ENCODE measurements at places on chromosomes 2 and 18.

DNA sequence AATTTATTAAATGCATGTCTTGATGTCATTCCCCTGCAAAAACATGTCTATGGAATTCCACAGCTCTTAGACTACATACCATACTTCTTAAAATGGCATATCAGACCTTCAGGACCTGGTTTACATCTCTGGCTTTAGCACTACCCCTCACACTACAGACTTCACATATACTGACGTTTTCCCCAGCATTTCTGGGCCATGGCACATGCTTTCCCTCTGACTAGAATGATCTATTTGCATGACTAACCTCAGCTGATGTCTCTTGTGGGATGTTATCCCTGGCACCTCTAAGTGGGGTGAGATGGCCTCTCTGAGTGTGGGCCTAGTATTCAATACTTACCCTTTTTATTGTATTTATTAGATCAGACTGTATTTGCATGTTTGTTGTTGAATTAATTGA is 381.6 kb downstream of the ERBB4 start:
- no peak for DNase-seq

GRCh38 chr18:63438181-63438580 is 15.9 kb upstream of the VPS4B start:
- no peak for DNase-seq

DNA sequence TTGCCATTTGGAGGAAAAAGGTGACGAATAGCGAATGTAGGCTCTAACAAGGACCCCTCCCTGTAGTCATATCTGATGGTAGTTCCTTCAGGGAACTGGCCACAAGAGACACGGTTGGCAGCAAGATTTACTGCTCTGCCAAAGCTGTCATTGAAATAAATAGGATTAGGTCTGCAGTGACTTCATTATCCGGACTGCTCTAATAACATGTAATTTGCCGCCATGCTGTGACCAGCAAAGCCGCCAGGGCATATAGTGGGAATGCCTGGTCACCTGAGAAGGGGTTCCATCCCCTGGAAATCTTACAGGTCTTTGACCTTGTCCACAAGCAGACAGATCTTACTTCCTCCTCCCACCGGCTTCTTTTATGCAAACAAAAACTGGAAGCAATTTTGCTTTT is 59.4 kb upstream of the LAPTM4A start:
- no peak for DNase-seq

DNA sequence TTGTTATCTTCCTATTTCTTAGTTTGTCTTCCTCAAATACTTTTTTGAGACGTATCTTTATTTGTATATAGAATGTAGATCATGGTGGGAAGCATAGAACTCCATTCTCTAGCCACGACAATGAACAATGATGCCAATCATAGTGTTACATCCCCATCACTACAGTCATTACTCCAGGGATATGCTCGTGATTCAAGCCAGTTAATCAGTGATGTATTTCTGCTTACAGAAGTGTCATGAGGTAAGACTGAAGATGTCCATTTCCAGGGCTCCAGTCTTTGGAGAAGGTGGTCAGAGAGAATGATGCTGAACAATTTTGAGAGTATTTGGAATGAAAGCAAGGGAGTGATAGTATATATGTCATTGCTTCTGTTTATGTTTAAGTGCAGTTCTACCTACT is 777.2 kb upstream of the TMEFF2 start:
- no peak for DNase-seq

- DNase-seq: no peak
These were observed 33.3 kb downstream of the C2orf76 start for GRCh38 chr2:119333360-119333759.

DNA sequence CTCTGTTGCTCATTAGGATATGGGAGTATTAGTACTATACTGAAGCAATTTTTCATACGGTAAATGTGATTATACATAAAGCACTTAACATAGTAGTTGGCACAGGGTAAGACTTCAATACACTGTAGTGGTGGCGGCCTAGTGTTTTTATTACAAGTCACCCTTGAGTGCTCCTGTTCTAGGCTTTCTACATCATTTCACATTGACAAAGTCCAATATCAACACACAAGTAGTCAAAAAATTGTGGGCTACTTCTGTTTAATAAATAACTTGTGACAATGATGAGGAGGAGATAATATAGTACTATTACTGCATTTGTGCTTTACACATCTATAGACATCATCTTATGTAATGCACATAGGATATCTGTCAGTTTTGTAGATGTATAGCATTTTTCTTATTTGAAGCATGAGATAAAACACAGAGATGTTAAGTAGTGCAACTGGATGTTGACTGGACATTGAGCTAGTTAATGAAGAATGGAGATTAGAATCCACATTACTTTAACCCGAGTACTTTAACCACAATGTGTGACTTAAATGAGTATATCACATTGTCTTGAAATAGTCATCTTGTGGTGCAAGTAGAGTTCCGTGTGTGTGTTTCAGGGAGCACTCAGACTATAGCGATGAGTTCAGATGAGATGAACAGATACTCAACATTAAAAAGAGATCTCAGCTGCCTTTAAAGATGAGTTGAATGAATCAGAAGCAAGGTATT is 134.8 kb downstream of the ZNF385B start:
- no peak for DNase-seq

GRCh38 chr2:160325418-160325817 is 125.3 kb upstream of the ITGB6 start:
- no peak for DNase-seq

GRCh38 chr2:49067971-49068370 is 86.3 kb downstream of the FSHR start:
- DNase-seq: no peak

DNA sequence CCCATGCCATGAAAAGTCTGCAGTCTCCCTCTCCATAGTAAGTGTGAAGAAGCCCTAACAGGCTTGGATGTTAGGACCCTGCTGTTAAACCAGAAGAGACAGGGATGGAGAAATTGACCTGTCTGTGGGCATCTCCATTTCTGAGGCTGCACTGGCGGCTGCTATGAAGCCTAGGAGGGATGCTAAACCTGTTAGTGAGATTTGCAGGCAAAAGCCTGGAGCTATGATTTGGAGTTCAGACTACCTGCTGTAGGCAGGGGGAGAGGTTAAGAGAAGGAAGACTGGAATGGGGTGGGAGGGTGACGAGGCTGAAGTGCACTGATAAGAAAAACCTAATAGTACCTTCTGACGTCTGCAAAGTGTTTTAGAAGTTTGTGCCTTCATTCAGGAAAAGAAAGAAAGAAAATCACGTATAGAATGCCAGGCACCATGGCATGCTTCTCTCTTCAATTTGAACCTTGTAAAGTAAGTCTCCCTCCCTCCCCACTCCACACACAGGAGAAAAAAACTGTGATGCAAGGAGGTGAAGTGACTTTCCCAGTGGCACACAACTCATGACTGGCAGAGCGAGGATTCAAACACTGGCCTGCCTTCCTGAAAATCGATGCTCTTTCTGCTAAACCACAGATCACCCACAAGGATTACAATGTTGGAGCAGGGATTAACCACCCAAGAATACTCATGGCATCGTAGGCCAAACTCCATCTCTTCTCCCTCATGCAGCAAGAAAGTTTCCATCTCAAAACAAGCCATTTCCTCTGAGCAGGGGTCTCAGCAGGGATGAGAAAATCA is 98.5 kb upstream of the PKDCC start:
- no peak for DNase-seq

DNA sequence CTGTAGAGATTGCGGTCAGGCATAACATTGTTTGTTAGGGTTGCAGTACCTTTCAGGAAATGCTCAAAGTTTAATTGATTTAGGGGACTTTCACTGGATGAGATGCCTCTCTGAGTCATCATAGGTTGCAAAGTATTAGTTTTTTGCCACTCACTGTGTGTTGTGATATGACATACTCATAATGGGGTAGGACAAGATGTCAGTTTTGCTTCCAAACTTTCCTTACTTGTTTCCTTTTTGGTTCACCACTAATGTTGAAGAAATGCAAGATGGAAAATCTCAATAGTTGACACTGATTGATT is 35.0 kb upstream of the PTH2R start:
- DNase-seq: no peak

GRCh38 chr2:111711270-111711669 is 172.7 kb downstream of the ANAPC1 start:
- no peak for DNase-seq

DNA sequence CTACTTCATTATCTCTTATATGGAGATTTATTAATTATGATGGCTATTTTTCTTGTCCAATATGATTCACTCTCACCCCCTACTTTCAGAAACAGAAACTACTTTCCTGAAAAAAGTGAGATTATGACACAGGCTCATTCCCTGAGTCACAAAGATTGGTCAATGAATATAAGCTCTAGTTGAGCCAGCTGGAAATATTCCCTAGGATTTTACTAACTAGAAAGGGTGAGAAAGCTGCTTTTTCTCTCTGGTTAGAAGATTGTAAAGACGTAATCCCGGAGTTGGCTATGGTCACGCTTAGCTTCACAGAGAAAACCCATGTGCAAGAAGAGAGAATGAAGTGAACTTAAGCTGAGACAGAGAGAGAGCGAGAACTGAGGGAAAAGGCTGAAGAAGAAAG is 223.7 kb upstream of the SMAD7 start:
- DNase-seq: no peak

- no peak for DNase-seq
These were observed 34.8 kb upstream of the NEUROD1 start for GRCh38 chr2:181715033-181715630.

GRCh38 chr2:196361606-196362326 is 190.4 kb upstream of the STK17B start:
- DNase-seq: no peak

DNA sequence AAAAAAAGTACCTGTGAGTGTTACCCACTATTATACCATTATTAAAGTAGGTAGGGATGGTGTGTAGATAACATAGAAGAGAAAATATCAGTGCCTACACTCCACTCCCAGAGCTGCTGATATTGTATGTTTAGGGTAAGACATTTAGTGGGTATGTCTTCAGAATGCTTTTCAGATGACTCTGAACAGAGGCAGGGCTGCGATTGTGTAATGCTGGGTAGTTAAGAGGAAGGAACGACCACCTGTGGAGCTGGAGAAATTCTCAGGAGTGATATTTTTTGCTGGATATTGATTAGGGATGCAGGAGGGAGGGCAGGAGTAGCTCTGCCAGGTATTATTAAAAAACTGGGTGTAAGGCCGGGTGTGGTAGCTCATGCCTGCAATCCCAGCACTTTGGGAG is 2.8 kb downstream of the CNOT11 start:
- no peak for DNase-seq

GRCh38 chr2:28452534-28453081 is 43.3 kb upstream of the PLB1 start:
- DNase-seq: peak; percentile 91

DNA sequence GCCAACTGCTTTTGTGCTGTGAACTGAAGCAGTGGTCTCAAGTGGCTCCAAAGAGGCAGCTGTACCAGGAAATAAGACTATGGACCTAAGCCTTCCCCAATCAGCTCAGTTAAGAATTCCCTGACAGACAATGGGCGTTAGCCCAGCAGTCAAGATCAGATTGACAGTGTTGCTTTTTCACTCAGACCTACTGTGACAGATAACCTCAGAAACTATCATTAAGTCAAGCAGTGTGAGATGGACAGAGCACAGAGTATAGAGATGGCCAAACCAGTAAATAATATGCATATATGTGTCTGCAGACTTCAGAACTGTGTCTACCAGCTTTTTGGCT is 215.3 kb downstream of the ZFP36L2 start:
- no peak for DNase-seq

- no peak for DNase-seq
These were observed 124.7 kb upstream of the PPP1CB start for GRCh38 chr2:28626891-28627421.

GRCh38 chr2:162221064-162221463 is 22.2 kb downstream of the FAP start:
- DNase-seq: peak; percentile 88

GRCh38 chr2:7243276-7243675 is 326.1 kb downstream of the RNF144A start:
- no peak for DNase-seq

DNA sequence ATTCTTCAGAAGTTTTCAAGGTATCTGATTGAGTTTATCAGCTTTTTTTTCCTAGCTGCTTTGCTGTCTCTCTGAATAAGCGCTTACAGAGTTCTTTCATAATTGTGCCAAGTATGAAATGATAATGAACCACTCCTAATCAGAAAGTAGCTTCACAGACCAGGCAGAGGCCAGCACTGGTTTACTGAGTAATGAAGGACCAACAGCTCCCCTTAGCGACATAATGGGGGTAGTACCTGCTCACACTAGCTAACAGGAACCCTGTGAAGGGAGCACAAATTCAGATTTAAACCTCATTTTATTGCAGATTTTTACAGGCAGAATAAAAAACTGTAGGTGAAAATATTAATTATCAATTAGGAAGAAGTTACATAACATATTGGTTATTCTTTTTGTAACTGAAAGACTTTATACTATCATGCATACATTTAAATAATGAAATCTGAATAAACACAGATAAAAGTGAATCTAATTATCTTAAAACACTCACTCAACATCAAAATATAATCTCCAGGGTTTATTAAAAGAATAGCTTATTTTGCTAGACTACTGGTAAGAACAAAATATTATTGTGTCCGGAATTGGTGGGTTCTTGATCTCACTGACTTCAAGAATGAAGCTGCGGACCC is 53.7 kb upstream of the LRRC30 start:
- no peak for DNase-seq

GRCh38 chr2:151816843-151817242 is 11.4 kb downstream of the ARL5A start:
- no peak for DNase-seq

- no peak for DNase-seq
These were observed 354.7 kb downstream of the NBAS start for GRCh38 chr2:15206419-15206818.

DNA sequence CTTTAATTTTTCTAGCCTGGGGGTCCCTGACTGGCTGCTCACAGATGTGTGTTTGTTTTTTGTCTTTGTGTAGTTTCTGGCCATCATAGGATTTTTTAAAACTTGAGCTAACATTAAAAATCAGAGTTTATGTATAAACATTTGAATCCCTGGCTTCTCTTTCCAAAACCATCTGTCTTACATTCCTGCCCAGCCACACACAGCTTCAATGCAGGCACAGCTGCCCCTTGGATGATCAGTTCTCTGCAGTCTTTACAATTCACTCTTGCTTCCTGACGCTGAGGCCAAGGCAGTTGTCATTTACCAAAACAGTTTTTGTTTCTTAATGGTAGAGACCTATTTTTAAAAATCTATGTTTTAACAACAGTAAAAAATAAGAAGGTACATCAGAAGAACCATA is 169.2 kb upstream of the LRRTM1 start:
- no peak for DNase-seq

GRCh38 chr18:58288921-58289797 is 245.1 kb downstream of the NEDD4L start:
- no peak for DNase-seq

DNA sequence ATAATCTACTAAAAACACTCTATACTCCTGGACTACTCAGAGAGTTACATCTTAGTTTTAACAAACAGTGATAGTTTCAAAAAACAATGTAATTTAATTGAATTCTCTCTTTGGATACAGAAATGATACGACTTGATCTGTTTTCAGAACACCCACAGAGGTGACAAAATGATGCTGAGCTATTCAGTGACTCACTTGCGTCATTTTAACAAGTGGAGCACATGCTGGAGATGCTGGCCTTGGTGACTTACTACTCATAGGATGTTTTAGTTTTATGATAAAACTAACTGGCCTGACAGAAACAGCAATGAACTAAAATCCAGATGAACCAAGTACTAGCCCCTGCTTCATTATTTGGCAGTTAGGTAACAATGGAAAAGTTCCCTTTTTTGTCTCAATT is 101.3 kb upstream of the ITGB6 start:
- DNase-seq: no peak
